Osteoblast (primary cell): ENCODE measurements at places on chromosomes 3 and 15. TPM values are rescaled to one million over a fixed set of nuclear protein-coding genes. Genes with fewer than 3 reads are reported as not detected.

POLG gene
- total RNA-seq: 50.7 and 61.2 TPM in 2 replicates

- no peak for DNase-seq
Measured at GRCh38 chr3:197545571-197545970, 10.2 kb downstream of the BDH1 start.

- no peak for DNase-seq
Measured at GRCh38 chr3:114550165-114550564, 256.3 kb downstream of the TIGIT start.

- peak; percentile 43 for DNase-seq
Measured at GRCh38 chr3:38587548-38588131, 61.8 kb downstream of the SCN5A start.

CGNL1 gene
- total RNA-seq: 1.1 and 1.5 TPM in 2 replicates

DNA sequence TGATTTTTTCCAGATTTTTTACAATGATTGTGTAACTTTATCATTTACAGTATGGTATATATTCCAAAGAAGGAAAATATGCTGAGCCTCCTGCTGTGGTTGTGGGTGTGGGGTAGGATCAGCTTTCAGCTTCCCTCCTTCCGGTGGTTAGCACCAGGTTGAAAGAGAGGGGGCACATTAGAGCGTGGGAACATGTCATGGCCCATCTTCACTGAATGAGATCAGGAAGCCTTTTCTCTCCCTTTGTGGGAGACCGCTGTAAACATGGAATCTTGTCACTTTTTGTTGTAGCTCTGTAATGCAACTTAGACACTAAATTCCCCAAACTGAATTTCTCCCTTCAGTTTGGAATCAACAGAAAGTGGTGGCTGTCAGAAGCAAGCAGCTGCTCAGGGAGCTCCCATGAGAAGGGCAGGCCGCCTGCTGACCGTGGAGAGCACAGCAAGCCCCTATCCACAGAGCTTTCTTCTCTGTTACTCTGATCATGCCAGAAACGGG, 86.7 kb upstream of the LIMD1 start:
- DNase-seq: peak; percentile 78

GP5 gene
- 0.29 and 0.36 TPM in 2 replicates for total RNA-seq

EPB42 gene
- not detected in 2 replicates for total RNA-seq

GRCh38 chr15:70121624-70122302, 24.0 kb upstream of the TLE3 start:
- peak; percentile 93 for DNase-seq

GRCh38 chr3:33250712-33251111, 26.5 kb upstream of the FBXL2 start:
- no peak for DNase-seq

- DNase-seq: peak; percentile 22
Measured at GRCh38 chr15:89335298-89336041, 846 bp upstream of the POLG start.

- no peak for DNase-seq
Measured at GRCh38 chr3:173096140-173096539, 44.9 kb downstream of the SPATA16 start.

GRCh38 chr15:38260077-38260476, 7.4 kb downstream of the SPRED1 start:
- no peak for DNase-seq

GRCh38 chr15:50542887-50543210, 3.6 kb downstream of the USP50 start:
- no peak for DNase-seq

REC114 gene
- not detected in 2 replicates for total RNA-seq
